Hematopoietic multipotent progenitor cell treated with erythropoietin and hydrocortisone succinate and interleukin-3 and kit ligand, for 15 days (in vitro differentiated cells): ENCODE measurements at places on chromosomes 12 and 14.

DNA sequence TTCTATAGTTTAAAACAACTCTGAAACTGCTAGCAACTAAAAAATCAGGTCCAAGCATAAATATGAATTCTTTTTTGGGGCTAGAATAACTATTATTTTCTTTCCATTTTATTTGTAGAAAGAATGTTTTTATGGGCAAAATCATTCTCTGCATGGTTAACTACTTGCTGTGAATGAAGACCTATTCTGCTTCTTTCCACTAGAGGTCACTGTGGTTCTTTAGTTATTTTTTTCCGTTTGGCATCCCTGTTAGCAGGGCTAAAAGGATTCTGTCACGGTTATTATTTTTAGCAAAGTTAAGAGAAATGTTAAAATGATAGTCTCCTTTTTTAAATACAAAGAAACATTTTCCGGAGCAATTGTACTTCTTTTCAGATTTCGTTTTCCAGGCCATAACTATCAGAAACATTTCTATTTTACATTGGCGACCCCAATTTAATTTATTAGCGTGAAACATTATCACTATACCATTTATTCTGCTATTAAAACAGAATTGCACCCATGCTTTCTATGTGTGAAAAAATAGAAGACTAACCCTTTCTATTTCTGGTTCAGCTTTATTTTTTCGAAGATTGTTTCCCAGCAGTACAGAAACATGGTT is 404.8 kb downstream of the ATP23 start:
- peak; percentile 34 for DNase-seq

DNA sequence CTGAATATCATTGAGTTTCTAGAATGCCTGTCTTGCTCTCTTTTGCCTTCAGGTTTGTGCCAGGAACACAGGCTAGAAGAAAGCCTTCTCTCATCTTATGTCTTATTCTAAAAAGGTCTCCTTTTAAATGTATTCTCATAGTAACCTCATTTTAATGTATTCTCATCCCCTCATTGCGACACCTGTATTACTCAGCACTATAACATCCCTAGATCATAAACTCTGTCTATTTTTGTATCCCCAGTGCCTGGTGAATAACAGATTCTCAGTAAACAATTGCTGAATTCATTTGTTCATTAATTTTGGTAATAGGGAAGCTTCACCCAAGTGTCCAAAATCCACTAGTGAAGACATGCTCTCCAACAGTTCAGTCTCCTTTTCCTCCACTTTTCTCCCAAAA is 8.8 kb upstream of the LRRK2 start:
- DNase-seq: no peak

DNA sequence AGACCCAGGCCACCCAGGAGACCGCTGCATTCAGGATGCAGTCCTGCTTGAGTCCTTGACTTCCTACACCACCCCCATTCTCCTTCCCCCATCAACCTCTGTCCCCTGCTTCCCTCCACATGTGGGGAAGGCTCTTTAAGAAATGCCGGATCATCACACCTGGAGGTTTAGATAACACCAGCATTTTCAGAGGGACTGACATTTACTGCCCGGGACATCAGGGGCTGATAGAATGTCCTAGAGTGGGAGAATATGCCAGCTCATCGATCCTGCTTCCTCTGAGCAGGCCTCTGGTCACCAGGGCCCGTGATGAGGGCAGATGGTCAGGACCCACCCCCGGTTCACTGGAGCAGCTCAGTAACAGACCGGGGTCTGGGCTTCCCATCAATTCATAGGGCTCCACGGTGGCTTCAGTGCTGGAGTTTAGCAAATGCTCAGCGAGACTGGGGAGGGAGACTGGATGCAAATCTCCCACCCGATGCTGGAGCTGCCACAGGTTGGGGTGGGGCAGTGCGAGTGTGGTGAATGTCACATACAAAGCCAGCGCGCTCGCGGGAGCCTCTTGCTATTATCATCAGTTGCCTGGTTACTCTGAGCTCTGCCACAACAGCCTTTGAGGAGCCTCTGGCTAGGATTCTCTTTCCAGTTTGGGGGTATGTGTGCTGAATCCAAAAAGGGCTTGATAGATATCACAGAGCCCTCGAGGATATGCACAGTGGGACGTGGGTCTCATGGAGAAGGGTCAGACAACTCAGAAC is 111.6 kb downstream of the RBM19 start:
- no peak for DNase-seq

- no peak for DNase-seq
These were observed 104.1 kb downstream of the ATXN7L3B start for GRCh38 chr12:74641694-74642093.

GRCh38 chr12:6708960-6709394 is 8.4 kb upstream of the PIANP start:
- no peak for DNase-seq

DNA sequence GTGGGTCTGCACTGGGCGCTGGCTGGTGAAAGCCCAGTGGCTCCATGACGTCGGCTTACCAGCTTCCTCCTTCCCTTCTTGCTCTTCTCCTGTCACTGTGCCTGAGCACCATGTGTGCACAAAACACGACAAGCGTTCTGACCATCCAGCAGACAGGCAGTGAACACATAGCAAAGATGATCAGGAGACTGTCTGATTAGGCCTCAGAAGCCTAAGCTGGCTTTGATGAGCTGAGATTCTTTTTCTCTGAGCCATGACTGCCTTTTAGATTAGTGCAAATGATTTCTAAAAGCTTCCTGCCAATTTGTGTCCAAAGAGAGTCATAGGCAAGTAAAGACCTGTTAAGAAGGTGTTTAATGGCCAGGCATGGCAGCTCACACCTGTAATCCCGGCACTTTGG is 83.1 kb downstream of the AACS start:
- no peak for DNase-seq

DNA sequence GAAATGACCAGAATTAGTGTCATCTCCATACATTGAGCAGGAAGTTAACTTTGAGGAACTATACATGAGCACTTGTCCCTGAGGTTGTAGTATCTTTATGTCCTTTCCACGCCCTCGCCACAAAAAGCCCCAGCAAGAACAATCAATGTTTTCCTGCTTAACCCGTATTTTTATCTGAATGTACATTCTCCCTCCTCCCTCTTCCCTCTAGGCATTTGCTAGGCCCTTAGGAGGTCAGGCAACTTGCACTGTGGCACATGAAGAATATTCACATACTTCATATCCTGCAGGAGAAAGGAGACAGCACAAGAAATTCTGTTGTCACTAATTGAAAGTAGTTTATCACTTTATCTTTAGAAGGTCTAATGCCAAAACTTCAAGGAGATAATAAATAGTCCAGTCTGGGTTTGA is 18.1 kb upstream of the DUSP6 start:
- DNase-seq: no peak

DNA sequence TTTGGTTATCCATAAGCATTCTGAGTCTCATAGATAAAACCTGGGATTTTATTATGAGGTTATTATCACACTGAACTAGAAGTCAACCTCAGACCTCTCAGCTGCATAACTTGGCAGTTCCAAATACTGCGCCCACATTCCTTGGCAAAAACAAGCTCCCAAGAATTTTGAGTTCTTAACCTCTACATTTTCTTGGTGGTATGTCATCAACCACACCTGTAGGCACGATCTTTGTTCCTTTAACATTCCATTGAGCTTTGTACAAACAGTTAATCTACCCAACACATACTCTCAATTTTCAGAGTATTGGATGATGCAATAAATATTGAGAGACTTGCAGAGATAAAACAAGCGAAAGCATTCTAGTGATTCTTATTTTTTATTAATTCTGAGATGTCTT is 371.8 kb upstream of the PRICKLE1 start:
- no peak for DNase-seq

- no peak for DNase-seq
These were observed 14.9 kb downstream of the LTA4H start for GRCh38 chr12:96020314-96021003.

DNA sequence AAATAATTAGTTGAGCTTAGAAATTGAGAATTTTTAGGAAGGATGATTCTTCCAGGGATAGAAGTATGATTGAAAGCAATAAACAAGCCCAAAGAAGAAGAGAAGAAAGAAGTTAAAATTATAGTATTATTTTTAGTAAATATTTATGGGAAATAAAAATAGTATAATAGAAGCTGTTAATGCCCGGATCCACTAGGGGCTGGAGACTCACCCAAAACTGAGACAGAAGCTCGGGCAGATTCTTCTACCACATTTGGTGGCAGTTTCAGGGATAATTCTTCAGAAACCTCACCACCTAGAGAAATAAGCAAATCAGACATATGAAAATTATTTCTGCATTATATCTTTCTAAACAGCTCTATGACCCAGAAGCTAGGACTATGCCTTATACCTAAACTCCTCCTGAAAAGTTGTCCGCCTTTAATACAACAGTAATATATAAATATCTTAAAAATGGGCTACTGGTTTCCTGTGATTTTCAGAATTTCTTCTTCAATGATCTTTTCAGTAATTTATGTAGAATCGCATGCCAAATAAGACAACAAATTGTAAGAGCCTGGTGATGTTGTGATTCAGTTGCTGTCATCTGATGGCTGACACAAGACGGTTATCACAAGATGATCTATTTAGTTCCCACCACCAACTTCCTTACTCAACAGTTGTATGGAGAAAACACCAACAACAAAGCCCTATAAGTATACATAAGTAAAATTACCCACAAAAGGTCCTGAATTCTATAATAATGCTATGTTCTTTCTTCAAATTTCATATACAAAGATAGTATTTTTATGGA is 35.6 kb downstream of the A2M start:
- DNase-seq: no peak

GRCh38 chr12:122227341-122227740 is 1.5 kb upstream of the DIABLO start:
- no peak for DNase-seq
